ENCODE measurements at places on chromosomes 3 and 15.

DNA sequence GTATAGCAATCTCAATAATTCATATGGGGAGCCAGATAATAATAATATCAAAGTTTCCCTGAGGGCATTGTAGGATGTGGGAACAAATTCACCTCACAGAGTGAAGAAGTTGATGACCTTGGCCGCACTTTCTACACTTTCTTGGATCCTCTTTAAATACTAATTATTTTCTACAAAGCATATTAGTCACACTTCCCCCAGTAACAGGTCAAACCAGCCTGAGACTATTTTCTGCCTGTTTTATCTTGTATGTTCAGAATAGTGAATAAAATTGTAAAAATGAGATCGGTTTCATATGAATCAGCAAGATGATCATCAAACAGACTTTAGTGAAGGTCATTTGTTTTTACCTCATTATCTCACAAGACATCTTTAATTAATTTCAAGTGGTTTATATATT, 2.3 kb upstream of the OR5K3 start:
- no peak for DNase-seq

GRCh38 chr3:128084675-128085021, 32.4 kb downstream of the SEC61A1 start:
- DNase-seq = no peak

DNA sequence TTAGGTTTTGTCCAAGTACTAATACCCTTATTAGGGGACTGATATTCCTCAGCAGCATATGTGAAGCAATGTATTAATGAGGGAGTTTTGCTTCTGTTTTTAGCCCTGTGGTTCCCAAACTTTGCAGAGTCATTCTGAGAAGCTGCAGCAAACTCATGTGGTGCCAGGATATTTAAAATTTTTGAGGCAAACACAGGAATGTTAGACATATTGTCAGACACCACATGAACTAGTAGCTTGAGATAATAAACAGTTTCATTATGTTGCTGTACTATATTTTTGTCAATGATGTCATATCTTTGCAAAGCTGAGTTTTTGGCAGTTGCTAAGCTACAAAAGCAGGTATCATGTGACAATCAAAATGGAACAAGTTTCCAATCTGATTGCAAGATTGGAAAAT, 36.6 kb downstream of the ATP6V1A start:
- DNase-seq = peak; percentile 39

DNA sequence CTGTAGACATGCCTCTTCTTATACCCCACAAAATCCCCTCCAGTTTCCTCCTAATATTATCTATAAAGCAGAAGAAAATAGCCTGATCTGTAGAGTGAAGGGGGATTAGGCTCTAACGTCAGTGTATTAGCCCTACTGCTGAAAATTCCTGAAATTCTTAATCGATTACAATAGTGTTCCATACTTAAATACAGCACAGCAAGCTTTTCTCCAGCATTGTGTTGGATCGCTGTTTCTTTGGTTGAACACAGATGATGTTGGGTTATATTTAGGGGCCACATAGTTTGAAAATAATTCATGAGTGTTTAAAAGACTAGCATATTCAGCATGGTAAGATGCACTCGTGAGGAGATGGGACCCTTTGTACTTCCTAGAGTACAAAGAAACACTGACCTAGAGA, 52.5 kb downstream of the PIAS1 start:
- DNase-seq = no peak

DNA sequence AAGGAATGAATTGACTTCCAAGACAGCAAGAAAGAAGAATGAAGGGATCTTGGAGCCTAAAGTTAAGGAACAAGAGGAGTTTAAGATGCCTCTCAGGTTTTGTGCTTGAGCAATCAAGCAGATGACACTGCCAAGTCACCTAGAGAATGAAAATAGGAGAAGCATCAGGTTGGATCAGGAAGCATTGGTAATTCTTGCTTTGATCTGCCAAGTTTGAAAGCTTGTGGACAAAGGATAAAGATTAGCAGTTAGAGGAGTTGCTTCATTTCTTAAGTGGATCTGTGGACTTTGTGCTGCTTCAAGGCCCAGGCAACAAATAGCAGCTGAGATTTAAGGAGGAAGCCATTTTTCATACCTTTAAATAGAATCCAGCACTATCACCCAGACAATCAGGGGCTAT, 35.6 kb downstream of the FRMD5 start:
- DNase-seq = no peak

- DNase-seq = no peak
Measured at GRCh38 chr3:102299125-102299877, 135.5 kb upstream of the ZPLD1 start.

- DNase-seq = no peak
Measured at GRCh38 chr3:158925021-158925420, 123.2 kb downstream of the MFSD1 start.

DNA sequence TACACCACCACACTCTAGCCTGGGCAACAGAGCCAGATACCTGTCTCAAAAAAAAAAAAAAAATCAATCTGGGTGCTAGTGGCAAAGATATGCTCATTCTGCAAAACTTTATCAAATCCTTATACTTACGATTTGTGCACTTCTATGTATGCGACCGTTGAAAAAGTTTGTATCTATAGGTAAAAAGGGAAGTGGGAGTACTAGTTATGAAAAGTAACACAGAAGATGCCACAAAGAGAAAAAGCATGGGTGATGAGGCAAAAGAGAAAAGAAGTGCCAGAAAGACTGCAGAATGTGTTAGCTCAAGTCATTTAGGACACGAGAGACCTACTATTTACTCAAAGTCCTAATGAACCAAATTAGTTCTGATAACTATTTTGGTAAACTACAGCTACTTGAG, 407.8 kb downstream of the SHQ1 start:
- DNase-seq = no peak

- DNase-seq = peak; percentile 25
Measured at GRCh38 chr3:195269375-195270078, 1.4 kb downstream of the XXYLT1 start.
